Fibroblast of skin of left quadriceps (primary cell): ENCODE measurements at places on chromosomes 4 and X.

DNA sequence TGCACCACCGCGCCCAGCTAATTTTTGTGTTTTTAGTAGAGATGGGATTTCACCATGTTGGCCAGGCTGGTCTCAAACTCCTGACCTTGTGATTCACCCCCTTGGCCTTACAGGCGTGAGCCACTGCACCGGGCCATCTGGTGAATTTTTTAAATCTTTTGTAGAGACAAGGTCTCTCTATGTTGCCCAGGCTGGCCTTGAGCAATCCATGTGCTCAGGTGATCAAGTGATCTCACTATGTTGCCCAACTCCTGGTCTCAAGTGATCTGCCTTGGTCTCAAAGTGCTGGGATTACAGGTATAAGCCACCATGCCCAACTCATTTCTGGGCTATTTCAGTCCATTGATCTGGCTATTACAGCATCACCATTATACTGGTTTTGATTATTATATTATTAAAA lies 22.2 kb upstream of the GALNT7 start:
- DNase-seq = no peak

DNA sequence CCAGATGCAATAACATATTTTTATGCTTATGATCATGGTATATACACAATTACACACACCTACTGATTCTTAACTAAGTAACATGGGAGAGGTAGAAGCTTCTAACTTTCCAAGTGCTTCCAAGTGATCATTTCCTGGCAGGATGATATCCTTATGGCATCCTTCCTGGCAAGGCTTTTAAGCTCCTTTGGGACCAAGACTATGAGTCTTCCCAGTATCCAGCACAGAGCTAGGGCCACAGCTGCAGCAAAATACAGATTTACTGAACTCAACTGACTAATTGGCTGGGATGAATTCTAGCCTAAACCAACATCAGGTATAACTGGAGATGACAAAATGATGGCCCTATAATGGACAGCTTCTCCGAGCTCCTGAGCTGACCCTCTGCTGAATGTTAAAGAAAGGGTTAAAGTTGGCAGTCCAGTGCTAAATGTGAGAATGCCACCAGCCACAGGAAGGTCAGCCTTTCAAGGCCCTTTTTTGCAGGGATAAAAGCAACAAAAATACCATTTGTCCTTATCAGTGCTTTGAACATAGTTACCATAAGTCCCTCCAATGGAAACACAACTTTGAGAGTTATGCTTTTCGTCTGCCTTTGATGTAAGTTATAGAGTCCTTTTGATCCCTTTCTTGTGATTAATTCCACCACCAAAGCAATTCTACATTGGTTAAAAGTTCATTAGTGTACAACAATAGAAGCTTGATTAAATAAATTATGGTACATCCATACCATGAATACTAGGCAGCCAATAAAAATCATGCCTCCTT lies 73.4 kb downstream of the MGST2 start:
- DNase-seq = no peak

- DNase-seq = no peak
Observed at GRCh38 chrX:92213786-92214185, 434.6 kb downstream of the PCDH11X start.

- no peak for DNase-seq
Observed at GRCh38 chrX:11407331-11408108, 114.3 kb downstream of the AMELX start.

GRCh38 chrX:115399306-115399705 lies 109.8 kb downstream of the LUZP4 start:
- no peak for DNase-seq

DNA sequence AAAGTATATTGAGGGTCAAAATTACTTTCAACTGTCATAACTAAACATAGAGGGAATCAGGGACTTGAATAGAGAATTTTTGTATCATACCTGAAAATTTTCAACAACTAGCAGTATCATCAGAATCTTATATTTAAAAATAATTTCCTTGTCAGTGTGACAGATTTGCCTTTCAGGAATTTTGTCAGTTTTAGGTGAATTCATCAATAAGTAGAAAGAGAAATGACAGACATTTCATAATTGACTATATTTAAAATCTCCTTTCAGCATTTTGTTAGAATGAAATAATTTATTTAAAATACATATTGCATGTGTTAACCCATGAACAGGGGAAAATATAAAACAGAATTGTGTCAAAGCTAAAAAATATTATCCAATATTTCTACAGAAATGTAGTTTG lies 8.6 kb upstream of the PDCL2 start:
- DNase-seq = no peak

DNA sequence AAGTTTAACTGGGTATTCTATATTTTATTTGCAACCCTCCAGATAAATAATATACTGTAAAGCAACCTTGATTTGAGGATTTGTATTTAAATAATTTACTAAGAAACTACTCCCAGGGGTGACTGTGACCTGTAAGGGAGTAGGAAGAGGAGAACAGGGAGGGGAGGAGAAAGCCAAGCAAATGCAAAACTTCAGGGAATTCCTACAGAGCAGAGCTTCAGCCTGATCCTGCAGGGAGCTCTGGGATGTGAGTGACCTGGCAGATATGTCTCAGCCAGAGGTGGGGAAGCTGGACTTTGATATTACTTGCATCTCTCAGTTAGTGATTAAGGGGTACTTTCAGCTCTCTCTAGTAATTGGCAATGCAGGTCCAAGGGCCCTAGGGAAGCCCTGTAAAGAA lies 302.0 kb downstream of the FRMPD4 start:
- DNase-seq = no peak

- no peak for DNase-seq
Observed at GRCh38 chrX:119981286-119982070, 37.9 kb upstream of the NKAP start.

DNA sequence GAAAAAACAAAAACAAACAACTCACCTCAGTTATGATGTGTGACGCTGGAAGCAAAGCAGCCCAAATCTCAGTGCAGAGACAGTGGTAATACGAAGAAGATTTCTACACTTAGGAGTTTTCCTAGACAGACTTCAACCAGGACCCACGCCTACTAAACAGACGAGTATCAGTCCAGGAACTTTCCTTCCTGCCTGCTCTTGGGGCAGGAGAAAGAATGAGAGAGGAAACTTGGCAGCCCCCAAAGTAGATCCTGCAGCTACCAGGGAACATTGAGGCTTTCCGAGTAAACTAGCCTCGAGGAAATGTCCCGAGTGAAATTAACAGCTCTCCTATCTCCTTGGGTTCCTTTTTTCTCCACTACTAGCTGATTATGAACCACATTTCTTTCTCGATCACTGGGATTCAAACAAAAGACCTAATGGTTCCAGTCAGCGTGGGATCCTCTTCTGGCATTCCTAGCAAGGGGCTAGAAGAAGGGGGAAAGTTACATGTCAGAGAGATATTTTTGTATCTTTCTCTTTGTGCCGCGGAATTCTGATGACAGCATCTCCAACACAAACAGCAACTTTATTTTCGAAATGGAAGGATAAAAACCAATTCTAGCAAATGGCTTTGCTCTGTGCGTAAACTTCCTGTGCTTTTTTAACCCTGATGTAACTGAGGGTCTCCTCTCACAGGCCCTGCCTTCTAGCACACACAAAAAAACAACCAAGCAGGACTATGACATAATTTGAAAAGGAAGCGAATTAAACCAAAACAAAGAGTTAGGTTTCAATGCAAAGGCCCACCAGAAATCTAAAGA lies 53.2 kb downstream of the PPM1K start:
- no peak for DNase-seq
